ENCODE measurements at places on chromosomes 1 and 21.

DNA sequence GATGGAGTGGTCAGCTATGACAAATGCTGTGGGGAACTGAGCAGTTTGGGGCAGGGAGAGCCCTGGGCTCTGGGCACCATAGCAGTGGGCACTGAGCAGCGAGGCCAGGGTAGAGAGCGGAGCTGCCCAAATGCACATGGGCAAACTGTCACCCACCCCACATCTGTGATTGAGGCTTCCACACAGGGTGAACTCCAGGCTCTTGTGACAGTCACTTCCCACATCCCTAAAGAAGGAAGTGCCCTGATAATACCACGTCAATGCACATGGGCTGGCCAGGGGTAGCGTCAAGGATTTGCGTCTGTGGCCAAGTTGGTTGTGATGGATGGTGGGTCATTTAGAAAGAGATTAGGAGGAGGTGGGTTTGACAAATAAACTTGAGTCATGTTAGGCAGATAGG is 2.6 kb upstream of the GUCA2B start:
- no peak for DNase-seq

DNA sequence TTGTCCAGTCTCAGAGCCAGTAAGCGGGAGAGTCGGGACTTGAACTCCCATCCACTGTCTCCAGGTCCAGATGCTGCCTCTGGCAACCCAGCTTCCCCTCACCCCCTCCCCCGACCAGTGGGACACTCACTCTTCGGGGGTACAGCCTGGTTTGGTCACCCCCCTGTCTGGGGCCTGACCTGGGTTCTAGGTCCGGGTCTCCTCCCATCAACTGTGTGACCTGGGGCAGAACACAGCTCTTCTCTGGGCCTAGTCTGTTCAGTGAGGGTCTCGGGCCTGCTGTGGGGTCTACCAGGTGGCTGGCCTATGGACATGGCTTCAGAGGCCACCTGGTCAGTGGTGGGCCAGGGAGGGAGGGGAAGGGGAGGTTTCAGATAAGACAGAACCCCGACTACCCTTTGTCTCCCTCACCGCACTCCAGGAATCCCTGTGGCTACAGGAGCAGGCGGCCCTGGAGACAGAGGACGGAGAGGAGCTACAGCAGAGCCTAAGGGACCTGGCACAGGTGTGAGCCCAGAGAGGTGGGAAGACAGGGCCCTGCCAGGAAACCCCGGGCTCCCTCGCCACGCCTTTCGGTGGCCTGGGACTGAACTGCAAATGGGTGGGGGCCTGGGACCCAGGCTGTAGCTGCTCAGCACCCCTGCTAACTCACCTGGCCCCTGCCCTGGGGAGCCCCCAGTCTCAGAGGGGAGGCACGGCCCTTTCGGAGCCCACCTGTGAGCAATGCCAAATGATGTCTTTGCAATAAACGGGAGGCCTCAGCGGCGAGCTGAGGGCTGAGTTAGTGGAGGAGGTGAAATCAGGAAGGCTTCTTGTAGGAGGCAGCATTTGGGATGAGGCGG is 4.1 kb upstream of the NBPF3 start:
- no peak for DNase-seq

DNA sequence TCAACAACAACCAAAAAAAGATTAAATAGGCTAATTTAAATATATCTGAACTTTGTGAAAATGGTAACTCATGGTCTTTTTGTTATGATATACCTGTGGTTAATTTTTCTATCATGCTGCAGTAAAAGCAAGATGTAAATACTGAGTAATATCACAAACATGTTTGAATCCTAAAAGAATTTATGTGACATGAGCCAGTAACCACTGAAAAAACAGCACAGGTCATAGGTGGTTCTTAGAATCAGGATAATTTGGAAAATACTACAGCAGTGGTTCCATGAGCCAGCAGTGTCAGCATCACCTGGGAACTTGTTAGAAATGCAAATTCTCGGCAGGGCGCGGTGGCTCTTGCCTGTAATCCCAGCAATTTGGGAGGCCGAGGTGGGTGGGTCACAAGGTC is 4.1 kb downstream of the ATP5IF1 start:
- no peak for DNase-seq

- DNase-seq = no peak
Measured at GRCh38 chr1:47655521-47656300, 217.9 kb downstream of the FOXD2 start.

DNA sequence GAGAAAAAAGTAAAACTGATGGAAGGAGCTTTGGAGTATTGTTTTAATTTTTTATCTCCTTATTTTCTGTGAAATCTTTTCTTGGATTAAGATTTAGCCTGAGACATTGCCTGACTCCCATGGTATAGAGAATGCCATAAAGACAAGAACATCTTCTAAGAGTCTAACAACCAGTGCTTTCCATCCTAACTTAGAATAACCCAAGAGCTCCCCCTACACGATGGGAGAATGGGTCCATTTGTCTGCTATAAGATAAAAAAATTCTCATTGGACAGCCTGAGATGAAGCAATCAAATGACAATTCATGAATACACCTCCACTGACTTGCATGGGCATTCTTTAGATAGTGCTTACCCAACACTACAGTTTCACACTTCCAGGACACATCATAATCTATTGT is 478.1 kb downstream of the TTLL7 start:
- DNase-seq = no peak

DNA sequence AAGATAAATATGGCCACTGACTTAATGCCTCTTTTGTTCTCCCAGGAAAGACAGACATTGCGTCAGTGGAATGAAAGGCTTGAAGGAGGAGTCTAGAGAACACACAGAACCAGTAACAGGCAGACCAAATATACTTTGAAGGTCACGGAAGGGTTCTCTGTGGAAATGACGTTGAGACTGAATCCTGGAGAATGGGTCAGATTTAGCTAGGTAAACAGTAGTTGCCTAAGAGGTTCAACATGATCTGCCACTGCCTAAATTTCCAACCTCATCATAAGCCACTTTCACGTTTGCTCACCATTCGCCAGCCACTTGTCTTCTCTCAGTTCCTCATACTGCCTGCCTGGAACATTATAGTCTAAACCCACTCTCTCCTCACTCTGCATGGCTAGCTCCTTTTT is 20.5 kb downstream of the PLA2G4A start:
- no peak for DNase-seq

DNA sequence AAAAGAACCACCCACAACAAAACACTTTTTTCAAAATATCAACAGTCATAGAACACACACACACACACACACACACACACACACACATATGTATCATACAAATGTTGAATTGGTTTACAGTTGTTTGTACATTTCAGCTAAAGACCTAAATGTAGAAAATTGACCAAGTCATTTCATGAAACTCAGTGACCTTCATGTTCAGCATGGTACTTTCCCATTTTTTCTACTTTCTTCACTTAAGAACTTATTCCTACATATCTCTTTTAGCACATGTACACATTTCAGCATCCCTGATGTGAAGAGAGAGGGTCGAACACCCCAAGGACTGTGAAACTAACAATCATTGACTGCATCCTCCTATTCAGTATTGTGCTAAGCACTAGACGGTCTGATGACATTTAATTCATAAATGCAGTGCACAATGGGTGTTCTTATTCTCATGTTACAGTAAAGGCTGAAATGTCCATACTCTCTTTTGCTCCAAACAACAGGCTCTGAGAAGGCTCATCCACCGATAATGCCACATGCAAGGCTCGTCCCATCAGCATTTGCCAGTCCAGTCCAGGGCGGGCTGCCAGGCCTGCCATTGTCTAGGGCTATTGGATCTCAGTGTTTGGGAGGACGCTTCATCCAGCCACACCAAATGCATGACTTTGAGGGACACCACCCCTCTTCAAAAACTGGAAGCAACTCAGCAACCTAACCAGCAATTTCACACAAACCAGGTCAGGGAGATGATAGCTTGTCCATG is 150.1 kb upstream of the RUNX1 start:
- DNase-seq = no peak

DNA sequence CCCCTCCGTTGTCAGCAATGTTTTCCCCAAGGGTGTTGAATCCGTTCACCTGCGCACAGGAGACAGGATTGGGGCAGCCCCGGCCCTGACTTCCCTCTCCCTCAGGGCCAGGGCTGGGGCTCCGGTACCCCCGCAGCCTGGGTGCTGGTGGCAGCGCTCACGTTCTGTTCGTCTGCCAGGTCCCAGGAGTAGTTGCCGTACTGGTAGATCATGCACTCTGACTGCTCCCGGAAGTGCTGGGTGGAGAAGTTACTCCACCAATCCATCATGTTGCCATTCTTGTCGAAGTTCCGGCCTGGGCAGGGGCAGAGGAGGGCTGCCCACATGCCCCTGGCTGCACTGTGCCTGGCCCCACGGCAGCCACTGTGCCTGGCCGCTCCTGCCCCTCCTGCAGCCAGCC is 6.1 kb downstream of the PRXL2B start:
- no peak for DNase-seq

DNA sequence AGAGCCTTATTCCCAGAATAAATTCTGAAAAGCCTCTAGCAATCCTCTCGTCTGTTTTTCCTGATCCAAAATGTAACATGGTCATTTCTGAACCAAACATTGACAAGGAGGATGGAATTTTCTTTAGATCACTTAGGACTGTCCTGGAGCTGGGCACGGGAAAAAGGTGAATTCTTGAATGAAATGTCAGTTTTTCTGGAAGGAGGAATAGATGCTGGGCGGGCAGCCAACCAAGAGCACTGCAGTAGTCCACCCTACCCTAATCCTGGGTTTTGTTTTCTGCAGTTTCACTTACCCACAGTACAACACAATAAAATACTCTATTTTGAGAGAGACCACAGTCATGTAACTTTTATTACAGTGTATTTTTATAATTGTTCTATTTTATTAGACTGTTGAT is 20.9 kb downstream of the RIT1 start:
- DNase-seq = no peak

- DNase-seq = no peak
Measured at GRCh38 chr1:204201348-204202040, 5.2 kb upstream of the KISS1 start.

DNA sequence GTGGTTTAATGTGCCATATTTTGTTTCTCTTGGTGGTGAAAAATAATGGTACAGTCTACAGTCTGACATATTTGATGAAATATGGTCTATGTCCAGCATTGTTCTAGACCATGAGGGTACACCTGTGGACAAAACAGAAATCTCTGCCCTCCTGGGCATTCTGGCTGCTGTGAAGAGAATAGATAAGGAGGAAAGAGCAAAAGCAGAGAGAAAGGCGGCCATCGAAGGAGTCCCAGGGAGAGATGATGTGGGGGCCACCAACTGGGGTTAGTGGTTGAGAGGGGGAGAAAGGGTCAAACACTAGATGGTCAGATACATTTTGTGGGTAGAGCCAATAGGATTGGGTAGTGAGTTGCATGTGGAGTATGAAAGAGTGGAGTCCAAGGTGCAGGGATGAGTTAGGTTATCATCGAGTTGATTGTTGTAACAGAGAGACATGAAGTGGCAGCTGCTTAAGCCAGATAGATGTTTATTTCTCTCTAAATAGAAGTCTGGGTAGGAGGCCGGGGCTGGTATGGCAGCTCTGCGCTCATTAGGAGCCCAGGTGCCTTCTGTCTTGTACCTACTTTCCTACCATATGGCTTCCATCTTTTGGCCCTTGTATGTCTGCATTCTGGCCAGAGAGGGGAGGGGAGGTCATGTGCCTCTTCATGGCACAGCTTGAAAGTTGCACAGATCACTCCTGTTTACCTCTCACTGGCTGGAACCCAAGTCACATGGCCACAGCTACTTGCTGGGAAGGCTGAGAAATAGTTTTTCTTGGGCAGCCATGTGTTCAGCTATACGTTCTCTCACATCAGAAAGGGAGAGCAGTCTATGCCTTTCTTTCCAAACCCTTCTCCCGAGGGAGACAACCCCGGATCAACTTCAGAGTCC is 13.0 kb downstream of the UBE4B start:
- no peak for DNase-seq

GRCh38 chr1:99768104-99768503 is 1.7 kb upstream of the FRRS1 start:
- DNase-seq = no peak

- DNase-seq = no peak
Measured at GRCh38 chr1:207463571-207463970, 9.4 kb downstream of the CR2 start.

GRCh38 chr1:85276978-85277639 is 677 bp upstream of the BCL10 start:
- no peak for DNase-seq

- no peak for DNase-seq
Measured at GRCh38 chr1:5119366-5120234, 465.2 kb downstream of the AJAP1 start.

DNA sequence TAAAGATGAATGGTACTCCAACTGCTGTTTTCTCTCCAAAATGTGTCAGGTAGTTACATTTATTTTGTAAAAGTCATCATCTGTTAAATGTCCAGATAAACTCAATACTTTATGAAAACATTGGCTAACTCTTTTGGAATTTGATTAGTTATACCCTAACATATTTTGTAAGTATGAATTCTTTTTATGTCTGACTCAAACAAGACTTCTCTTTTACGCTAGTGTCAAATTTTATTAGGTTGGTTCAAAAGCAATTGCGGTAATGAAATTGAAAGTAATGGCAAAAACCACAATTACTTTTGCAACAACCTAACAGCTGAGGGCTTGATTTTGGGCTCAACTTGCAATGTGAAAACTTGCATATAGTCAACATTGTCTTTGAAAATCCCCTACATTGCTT is 41.0 kb upstream of the USP25 start:
- no peak for DNase-seq

DNA sequence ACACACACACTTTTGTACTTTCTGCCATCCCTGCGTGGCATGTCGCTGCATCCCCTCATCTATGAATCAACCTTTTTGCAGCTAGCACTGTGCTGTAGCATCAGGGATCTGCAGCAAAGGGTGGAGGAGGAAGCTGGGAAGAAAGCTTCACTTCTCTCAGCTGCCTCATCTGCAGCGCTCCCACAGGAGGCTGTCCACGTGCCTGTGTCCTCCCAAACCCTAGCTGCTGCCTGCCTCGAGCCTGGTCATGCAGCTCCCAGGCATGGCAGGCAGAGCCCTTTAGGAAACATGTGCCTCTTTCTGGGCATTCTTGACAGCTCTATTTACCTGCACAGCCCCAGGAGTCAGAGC is 262.1 kb upstream of the SGIP1 start:
- no peak for DNase-seq

- DNase-seq = no peak
Measured at GRCh38 chr1:114153261-114154145, at the start of gene SYT6. Gene SYT6, minus strand, starts transcription at chr1:114153869. Its CDS starts 97 bp downstream, at chr1:114153772.

DNA sequence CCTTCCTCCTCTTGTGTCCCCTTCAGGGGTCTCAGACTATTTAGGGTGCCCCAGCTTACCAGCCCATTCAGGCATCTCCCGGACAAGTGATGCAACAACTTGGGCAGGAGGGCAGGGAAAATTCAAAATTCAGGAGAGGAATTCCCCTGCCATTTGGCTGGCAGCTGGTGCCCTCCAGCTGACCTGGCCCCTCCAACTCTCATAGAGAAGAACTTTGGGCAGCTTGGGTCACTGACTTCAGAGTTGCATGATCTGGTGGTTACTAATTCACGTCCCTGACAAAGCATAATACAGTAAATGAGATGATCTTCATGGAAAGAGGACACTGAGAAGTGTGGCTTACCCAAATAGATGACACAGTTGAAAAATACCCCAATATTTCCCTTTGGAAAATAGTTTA is at the start of gene FCAMR:
Gene FCAMR, minus strand, starts transcription at position 15 of the 400 bp plus-strand sequence. CDS start 335 bp downstream, outside the sequence.
- no peak for DNase-seq
